ENCODE measurements at places on chromosomes 6 and 20.

DNA sequence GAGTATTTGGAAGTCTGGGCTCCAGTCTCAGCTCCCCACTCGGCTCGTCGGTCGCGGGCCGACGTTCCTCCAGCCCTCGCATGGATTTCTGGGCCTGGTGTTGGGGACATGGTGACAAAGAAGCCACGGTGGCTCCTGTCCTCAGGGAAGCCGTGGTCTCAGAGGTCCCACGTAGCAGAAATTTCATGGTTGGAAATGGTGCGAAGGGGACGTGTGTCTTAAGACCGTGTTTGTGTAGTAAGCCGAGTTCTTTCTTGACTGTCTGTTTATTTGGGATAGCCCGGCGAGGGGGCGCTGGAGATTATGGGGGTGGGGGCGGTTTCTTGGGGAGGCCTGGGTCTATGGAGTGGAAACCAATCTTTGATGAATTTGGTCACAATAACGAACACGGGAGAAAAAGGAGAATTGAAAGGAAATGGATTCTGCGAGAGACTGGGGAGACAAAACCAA lies 23.5 kb upstream of the MAP3K7 start:
- no peak for DNase-seq

DNA sequence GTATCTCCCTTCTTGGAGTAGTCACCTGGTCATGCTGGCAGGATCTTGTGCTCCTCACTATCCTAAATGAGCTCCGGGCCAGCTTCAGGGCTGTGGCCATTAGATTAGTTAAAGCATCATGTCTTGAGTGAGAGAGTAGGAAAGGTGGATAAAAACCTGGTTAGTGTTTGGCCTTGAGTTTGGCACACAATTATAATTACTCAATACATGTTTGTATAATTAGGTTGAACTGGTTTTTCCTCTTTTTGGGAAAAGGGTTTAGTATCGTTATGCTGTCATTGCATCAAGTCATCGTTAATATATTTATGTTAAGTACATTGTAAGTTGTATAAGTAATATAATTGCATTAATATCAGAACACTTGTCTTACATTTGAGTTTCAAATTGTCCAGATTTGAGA lies 126.3 kb downstream of the CDKAL1 start:
- DNase-seq, result no peak

GRCh38 chr6:109655761-109656262 lies 35.2 kb downstream of the AK9 start:
- no peak for DNase-seq

DNA sequence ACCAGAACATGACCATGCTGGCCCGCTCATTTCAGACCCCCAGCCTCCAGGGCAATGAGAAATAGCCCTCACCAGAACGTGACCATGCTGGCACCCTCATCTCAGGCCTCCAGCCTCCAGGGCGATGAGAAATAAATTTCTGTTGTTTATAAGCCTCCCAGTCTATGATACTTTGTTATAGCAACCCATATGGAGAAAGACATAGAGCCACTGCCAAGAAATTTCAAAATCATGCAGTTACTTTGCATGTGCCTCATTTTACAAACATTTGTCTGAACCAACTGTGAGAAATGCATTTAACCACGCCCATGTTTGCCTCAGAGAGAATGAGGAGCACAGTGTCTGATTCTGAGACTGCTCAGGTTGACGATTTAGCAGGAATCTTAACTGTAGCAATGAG lies 15.5 kb downstream of the CYP39A1 start:
- no peak for DNase-seq

- no peak for DNase-seq
Measured at GRCh38 chr6:154429711-154430110, 73.1 kb upstream of the IPCEF1 start.

DNA sequence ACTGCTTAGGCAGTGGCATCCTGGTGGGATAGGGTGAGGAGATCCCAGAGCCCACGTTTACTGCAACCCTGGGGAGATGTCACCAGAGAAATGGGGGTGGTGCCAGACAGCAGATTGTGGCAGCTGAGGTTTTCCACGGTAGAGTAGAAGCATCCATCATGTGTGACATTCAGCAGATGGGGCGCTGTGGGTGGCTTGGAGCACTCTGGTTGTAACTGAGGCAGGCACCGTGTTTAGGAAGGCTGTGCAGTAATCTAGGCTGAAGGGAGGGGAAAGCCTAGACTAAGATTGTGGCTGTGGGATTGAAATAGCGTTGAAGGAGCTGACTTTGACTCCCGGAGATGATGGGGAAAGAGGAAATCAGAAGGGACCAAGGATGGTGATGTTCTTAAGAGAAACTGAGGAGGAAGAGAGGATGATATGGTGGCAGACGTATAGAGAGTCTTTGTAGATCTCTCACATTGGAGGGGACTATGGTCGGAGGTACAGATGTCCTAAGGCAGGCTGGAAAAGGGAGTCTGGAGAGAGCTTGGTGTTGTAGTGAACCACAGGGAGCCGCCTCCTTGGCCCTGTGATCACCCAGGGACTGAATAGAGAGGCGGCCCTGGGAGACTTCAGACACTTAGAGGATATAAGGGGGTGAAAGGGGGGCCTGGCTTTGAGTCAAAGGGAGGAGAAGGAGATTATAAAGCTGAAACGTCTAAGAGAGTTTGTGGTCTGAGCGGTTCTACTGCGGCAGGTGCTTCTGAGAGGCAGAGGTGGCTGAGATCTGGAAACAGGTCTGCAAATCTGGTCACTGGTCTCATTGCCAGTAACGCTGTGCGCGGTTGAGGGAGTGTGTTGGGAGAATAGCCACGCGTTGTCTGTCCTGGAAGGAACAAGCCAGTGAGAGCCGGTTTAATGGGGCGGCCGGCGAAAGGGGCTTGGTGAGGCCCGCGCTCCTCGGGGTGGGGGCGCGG lies 792 bp upstream of the MICA start:
- no peak for DNase-seq

DNA sequence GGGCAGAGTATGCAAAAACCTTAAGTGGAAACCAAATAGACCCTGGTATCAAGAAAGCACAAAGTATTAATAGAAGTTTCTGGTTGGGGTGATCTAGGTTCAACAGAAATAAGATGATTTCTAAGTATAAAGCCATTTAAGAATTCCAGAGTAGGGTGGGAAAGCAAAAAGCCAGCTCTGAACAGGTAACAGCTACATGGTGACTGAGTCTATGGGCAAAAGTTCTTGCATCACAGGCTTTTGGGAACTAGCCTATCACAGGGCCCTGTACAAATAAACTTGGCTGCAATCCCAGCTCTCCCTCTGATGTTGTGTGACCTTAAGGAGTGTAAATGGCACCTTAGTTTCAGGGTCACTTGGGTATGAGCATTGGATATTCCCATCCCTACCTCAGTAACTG lies 5.5 kb downstream of the TCF19 start:
- DNase-seq, result no peak

GRCh38 chr6:142953373-142954273 lies 8.6 kb upstream of the HIVEP2 start:
- no peak for DNase-seq

Measured in smooth muscle cell of the brain vasculature (primary cell).